G401 (cell line): ENCODE measurements at places on chromosomes 13 and 19.
A peak's percentile ranks its signal among the peaks of the same experiment; 100 is the strongest.

GRCh38 chr19:41030651-41031050 lies 39.6 kb downstream of the CYP2B6 start:
- DNase-seq = no peak

GRCh38 chr19:23999821-24000610 lies 85.3 kb downstream of the ZNF726 start:
- DNase-seq = peak; percentile 19

- DNase-seq = no peak
Measured at GRCh38 chr13:78521091-78521490, 82.3 kb downstream of the POU4F1 start.

- no peak for DNase-seq
Measured at GRCh38 chr13:23159760-23160637, 20.8 kb upstream of the SGCG start.

GRCh38 chr19:30053558-30053957 lies 111.5 kb downstream of the URI1 start:
- DNase-seq = no peak

GRCh38 chr19:10256551-10256950 lies 4.5 kb downstream of the MRPL4 start:
- DNase-seq = no peak

GRCh38 chr13:27592865-27593264 lies 27.5 kb downstream of the LNX2 start:
- no peak for DNase-seq

- DNase-seq = no peak
Measured at GRCh38 chr13:40564342-40565001, 102.0 kb downstream of the FOXO1 start.

DNA sequence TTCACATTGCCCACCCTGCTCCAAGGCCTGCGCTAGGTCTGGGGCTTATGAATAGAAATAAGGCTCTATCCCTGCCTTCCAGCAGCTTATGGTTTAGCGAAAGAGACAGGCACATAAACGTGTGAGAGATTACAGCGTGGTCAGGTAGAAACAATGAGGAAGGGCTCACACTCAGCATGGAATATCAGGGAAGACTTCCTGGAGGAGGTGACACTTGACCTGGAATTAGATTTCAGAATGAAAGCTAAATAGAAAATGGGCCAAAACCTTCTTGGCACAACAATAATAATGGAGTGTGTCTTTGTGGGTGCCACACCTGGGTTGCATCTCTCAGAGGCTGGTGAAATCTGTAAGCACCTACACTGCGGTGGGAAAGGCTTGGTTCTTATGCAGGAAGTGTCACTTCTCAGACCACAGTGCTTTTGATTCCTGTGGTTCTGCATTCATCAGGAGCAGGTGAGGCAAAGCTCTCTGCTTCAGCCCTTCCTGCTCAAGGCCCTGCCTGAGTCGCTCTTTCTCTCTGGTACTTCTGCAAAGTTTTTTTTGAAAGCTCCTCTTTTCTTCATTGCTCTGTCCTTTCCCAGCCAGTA lies 430.3 kb downstream of the ZNF536 start:
- no peak for DNase-seq

GRCh38 chr13:109815651-109816050 lies 29.3 kb upstream of the IRS2 start:
- DNase-seq = no peak

DNA sequence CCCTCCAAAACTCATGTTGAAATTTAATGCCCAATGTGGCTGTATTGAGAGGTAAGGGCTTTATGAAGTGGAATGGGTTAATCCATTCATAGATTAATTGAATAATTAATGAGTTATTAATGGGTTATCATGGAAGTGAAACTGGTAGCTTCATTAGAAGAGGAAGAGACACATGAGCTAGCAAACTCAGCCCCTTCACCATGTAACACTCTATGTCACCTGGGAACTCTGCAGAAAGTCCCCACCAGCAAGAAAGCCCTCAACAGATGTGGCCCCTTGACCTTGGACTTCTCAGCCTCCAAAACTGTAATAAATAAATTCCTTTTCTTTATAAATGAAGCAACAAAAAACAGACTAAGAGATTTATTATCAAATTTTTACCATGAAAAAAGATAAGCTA lies 223.5 kb downstream of the KLF12 start:
- DNase-seq = no peak
